ENCODE measurements at places on chromosomes 1 and 21.

- DNase-seq: no peak
Measured at GRCh38 chr1:234154320-234155251, 218.7 kb upstream of the COA6 start.

DNA sequence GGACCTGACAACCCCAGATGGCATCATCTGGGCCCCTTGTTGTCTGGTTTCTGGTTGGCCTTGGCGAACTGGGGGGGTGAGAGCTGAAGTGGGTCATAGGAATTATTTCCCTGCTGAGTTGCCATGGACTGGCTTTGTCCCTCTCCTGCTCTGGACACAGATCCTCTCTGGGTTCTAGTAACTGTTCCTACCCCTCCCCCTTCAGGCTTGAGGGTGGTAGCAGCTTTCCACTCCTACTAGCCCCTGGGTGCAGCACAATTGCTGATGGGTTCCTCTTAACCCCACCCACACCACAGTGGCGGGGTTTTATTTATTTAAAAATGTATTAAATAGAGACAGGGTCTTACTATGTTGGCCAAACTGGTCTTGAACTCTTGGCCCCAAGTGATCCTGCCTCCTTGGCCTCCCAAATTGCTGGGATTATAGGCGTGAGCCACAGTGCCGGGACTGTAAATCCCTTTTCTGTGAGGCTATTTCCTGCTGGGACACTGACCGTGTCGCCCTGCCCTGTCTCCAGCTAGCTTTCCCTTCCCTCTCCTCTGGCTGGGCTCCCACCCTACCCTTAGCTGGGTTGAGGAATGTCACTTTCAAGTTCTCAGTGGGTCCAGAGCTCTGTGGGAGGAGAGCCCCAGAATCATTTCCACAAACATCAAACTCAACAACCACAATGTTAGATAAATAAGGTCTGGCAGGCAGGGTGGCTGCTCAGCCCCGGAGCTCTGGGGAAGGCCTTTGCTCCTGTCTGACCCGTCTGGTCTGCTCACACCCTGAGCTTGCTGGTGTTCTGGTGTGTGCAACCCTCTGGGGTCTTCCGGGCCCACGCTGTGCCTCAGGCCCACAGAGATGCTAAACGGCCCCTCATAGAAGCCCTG lies 112.7 kb upstream of the WNT4 start:
- no peak for DNase-seq

DNA sequence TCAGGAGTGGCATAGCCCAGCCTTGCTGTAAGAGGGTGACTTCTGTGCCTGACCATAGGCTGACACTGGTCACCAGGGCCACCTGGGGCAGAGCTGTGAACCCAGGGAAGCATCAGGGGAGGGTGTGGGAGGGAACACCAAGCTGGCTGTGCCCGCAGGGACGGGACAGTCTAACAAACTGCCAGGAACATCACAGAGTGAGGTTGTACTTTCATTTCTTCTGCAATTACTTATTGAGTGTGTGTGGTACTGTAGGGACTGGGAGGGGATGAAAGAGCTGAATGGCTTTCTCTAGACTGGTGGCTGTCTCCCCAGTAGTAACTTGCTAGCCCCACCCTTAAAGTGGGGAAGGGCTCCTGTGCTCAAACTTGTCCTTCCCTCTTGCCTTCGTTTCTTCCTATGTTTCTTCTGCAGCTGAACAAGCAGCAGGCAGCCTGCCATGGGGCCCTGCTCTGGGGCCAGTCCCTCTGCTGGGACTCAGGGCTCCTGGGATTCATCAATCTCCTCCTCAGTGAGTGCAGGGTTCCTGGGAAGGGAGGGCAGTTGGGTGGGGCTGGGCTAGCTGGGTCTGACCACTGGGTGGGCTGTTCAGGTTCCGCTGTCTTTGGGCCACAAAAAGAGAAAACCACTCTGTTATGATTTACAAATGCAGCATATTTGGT lies 39.7 kb upstream of the ETV3 start:
- no peak for DNase-seq

- no peak for DNase-seq
Measured at GRCh38 chr1:198179556-198179981, 22.8 kb downstream of the NEK7 start.

- DNase-seq: no peak
Measured at GRCh38 chr1:172944931-172945330, 105.8 kb downstream of the TNFSF18 start.

GRCh38 chr1:30788580-30789387 lies 31.2 kb upstream of the LAPTM5 start:
- DNase-seq: no peak

GRCh38 chr1:22607154-22607553 lies 29.3 kb upstream of the C1QA start:
- DNase-seq: no peak

DNA sequence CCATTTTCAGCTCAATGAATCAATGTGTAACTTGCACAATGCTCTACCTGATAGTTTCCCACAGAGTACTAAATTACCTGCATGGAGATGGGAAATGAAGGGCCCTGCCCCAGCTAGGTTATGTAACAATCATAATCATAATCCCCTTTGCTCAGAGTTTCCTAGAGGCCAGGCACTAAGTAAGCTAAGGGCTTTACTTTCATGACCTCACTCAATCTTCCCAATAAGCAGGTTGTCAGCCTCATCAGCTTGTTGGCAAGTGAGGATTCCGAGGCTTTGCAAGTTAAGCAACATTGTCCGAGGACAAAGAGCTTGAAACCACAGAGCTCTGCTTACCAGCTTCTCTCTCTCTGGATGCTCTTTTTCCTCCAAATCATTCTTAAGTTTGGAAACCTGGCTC lies 64.1 kb upstream of the NTPCR start:
- no peak for DNase-seq

GRCh38 chr1:232890340-232890943 lies 60.0 kb upstream of the NTPCR start:
- no peak for DNase-seq
